ENCODE measurements at places on chromosomes 13 and 19.
A peak's percentile ranks its signal among the peaks of the same experiment; 100 is the strongest.

GRCh38 chr19:31118287-31118955, 230.8 kb downstream of the TSHZ3 start:
- no peak for DNase-seq

DNA sequence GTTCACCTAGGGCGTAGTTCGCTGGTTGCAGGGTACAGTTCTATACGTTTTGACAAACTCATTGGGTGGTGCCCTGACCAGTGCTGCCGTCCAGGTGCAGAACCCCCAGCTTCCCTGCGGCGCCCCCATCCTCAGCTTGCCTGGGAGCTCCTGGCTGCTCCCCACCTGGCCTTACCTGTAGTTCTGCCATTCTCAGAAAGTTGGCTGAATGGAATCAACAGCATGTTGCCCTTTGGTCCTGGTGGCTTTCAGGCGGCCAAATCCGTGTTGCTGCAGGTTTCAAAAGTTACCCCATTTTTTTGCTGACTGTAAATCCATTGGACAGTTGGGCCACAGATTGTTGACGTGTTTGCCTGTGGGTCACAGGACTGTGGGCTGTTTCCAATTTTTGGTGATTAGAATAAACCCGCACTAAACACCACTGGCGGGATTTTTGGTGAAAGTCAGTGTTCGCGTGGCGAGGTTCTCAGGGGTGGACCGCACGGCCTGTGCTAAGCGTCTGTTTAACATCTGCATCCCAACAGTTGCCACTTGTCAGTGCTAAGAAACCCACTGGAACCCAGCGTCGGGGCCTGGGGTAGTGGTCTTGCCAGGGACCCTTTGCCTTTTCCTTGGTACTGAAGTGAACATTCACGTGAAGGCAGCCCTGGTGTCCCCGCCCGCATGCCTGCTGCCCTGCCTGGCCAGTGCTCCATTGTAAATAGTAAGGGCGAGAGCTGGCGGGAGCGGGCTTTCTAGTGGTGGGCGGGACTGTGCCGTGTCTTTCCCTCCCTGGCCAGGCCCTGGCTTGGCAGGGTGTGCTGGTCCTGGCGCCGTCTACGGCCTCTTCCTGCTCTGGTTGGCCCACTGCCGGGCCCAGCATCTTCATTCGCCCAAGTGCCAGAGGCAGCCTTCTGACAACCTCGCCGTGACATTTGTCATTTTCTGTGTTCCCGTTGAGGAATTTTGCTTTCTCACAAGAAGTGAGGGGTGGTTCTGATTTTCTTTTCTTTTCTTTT, 3.3 kb downstream of the DOT1L start:
- no peak for DNase-seq

- DNase-seq = no peak
Measured at GRCh38 chr13:49630580-49630979, 2.3 kb downstream of the ARL11 start.

DNA sequence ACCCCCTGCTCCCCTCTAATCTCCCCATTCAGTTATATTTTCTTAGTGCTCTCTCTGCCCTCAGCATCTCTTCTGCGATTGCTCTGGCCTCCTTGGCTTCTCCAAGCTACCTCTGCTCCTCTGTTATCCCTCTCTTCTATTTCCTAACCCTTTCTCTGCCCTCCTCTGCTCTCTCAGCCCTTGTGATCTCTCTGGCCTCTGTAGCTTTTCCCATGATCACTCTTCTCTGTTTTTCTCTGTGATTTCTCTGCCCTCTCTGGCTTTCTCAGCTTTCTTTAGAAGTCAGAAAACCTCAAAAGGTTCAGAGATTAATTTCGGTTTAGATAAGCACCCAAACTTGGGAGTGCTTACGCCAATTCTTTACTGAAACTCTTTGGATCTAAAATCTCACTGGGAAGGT, 795.0 kb downstream of the DIAPH3 start:
- DNase-seq = no peak

GRCh38 chr13:106314417-106314816, 221.0 kb downstream of the EFNB2 start:
- DNase-seq = no peak

- DNase-seq = no peak
Measured at GRCh38 chr19:58229255-58229639, 533 bp downstream of the ZNF544 start.

DNA sequence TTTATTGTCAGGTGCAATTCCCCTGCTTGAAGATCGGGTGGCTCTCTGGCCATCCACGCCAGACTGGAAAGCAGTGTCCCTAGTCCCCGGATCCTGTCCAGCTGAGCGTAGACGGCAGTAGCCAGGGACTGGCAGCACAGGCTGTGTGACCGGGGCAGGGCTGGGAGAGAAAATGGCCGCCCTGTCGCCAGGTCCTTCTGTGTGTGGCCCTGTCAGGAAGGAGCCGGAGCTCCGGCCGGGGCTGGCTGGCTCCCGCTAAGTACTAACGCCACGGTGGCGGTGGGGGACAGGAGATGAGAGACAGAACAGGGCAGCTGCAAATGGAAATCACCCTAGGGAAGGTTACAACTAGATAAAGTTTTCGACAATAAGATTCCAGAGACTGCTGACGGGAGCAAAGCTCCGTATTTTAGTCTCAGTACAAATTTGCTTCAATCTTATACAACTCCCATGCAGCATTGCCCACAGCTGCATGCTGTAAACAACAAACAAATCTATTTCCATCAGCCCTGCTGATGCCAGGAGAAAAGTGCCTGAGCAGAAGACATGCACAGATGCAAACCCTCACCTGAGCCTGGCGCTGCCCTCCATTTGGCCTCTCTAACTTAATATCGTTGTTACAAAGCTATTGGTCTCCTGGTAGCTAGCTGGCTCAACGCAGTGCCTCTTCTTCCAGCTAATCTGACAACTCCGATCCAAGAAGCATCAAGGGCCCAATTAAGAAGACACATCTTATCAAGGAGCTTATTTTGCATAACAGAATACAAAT, 253.0 kb downstream of the TSHZ3 start:
- DNase-seq = no peak

DNA sequence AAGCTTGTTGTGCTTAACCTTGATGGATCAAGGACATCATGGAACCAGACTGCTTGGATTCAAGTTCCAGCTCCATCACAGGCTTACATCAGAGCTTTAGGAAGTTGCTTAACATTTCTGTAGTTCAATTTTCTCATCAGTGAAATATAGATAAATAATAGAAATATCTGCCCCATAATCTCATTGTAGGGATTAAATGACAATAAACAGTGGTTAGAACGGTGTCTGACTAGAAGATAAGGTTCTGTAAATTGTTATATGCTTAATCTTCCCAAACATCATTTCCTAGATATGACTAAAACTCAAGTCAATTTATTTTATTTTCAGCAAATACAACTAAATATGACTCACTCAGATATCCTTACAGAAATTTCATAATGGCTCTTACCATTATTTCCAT, 83.5 kb downstream of the SLITRK1 start:
- no peak for DNase-seq

- DNase-seq = no peak
Measured at GRCh38 chr13:111927181-111927540, 139.8 kb upstream of the SOX1 start.

- DNase-seq = no peak
Measured at GRCh38 chr13:113092776-113093579, 12.6 kb upstream of the F7 start.

GRCh38 chr13:35979361-35979951, 151.7 kb downstream of the DCLK1 start:
- no peak for DNase-seq

DNA sequence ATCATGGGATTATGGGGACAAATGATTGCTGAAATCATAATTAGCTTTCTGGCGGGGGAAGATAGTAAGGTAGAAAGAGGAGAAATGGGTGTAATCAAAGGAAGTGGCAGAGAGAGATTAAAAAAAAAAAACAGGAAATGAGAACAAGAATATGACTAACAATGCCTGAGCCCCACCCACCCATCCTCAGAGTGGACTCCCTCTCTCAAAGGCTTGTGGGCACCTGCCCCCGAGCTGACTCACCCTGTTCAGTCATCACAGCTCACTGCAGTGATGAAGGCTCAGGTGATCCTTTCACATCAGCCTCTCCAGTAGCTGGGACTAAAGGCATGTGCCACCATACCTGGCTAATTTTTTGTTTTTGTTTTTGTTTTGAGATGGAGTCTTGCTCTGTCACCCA, 26.4 kb upstream of the TPT1 start:
- DNase-seq = peak; percentile 86

DNA sequence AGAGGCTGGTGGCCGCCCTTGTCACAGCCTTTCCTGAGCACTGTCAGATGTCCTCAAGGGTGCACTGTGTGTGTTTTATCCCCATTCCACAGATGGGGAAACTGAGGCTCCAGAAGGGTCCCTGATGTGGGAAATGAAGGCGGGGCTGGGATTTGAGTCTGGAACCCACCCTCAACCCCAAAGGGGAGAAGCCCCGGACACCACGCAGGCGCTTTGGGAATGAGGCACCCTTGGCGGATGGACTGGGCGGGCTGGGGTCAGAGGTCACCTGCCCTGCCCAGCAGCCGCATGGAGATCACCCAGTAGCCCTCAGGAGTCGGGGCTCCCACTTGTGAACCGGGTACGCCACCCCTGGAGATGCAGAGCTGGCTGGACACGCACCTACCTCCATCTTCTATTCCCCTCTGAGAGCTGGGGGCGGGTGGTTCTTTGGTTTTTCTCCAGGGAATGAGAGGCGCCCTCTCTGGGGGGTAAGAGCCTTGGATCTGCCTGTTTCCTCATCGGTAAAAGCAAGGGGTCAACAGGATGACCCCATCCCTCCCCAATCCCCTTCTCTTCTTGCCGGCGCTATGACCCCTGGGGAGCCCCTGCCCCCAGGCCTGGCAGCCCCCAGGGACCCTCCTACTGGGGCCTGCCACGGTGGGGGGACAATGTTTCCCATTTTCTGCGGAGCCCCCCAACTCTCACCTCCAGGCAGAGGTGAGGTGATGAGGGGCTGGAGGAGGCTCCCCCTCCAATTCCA, 8.3 kb upstream of the ONECUT3 start:
- no peak for DNase-seq

DNA sequence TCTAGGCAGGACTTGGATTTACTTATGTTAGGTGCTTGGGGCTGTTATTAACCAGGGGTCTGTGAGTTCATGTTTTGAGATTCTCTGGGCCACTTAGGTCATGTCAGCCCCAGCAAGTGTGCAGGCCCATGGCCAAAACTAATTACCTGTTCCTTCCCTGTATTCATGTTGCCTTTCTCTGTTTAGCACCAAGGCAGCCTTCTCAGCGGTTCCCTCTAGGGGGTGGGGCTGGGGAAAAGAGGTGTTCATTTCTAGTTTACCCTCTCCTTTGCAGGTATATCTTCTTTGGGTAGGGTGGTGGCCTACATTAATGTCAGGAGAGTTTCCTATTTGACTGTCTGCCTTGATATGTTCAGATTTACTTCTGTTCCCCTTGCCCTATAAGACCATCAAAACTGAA, 61.7 kb downstream of the PDS5B start:
- no peak for DNase-seq

- no peak for DNase-seq
Measured at GRCh38 chr19:4654437-4655361, 15.4 kb downstream of the TNFAIP8L1 start.

DNA sequence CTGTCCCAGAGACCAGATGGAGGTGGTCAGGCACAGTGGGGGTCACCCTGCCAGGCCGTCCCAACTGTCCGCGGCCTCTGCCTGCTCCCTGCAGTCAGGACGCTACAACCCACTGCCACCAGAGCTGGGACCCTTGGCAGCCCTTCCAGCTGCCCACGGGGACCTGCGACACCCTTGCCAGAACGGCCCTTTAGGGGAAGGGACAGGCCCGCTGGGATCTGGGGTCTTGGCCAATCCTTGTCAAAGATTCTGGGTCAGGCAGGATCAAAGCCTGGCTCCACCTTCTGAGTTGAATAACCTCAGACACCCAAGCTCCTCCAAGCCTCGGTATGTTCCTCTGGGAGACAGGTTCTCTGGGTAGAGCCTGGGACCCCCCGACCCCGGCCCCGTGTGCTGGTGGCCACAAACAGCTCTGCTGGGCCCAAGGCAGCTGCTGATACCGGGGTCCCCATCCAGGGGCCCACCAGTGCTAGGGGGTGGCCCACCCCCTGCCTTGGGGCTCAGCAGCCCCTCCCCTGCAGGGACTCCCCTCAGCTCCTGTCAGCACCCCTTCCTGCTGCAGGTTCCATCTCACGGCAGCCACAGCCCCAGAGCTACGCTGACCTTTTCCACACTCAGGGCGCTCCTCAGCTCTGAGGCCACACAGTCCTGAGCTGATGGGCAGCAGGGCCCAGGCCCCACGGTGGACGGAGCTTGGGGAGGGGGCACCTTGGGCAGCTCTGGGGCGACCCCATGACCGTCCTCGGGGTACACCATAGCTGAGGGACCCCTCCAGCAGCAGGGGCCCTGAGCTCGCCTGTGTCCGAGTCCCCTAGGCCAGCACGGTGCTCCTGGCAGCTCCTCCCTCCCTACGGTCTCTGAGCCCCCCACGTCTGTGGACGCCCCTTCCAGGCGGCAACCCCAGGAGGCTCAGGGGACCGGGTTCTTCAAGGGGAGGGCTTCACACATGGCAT, 18.4 kb downstream of the SBNO2 start:
- DNase-seq = no peak

DNA sequence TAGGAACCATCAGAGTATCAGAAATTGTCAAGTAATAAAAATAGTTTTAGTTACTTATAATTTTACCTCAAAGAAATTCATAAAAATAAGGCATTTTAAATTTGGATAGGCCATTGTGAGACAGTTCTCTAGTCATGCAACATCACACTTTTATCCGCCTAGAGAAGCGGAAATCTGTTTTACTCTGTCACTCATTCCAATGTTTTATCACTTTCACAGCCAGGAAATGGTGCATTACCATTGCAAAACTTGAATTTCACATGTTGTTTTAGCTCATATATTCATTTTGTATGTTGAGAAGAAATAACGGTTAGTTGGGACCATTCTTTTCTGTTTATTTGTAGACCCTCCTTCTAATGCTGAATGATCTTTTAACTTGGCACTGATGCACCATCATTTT, 427.2 kb downstream of the GPC6 start:
- DNase-seq = no peak

DNA sequence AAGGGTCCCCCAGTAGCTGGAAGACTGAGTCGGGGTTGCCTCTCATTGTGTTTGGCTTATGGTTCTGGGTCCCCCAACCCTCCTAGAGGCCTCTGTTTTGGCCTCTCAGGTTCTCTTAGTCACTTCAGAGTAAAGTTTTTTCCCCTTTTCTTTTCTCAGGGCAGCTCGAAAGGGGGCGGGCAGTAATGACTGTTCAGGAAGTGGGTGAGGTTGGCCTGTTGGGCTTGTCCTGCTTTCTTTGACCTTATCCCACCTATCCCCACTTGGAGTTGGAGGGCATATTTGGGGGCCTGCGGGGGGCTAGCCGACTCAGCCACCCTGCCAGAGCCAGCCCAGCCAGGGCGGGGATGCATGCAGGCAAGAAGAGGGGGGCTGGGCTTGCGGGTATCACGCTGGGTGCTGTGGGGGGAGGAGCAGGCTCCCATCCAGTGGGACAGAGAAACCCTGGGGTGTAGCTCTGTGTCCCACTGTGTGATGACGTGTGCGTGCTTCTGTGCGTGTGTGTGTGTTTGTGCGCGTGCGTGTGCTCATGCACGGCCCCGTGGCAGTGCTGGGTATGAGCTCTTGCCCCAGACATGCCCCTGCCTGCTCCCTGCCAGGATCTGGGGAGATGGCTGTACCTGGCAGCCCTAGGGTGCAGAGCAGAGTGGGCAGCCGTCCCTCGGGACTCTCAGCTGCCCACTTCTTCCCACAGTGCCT, 1.4 kb downstream of the CIC start:
- no peak for DNase-seq

GRCh38 chr13:91745967-91746366, 347.5 kb downstream of the GPC5 start:
- no peak for DNase-seq

Measured in stimulated activated CD8-positive, alpha-beta memory T cell treated with anti-CD3 and anti-CD28 coated beads, Interleukin-4, amount 100 ng/mL, for 4 hours (primary cell).